ENCODE measurements at places on chromosomes 1 and 21.

GRCh38 chr1:9066945-9067807, 2.3 kb downstream of the SLC2A5 start:
- no peak for DNase-seq

DNA sequence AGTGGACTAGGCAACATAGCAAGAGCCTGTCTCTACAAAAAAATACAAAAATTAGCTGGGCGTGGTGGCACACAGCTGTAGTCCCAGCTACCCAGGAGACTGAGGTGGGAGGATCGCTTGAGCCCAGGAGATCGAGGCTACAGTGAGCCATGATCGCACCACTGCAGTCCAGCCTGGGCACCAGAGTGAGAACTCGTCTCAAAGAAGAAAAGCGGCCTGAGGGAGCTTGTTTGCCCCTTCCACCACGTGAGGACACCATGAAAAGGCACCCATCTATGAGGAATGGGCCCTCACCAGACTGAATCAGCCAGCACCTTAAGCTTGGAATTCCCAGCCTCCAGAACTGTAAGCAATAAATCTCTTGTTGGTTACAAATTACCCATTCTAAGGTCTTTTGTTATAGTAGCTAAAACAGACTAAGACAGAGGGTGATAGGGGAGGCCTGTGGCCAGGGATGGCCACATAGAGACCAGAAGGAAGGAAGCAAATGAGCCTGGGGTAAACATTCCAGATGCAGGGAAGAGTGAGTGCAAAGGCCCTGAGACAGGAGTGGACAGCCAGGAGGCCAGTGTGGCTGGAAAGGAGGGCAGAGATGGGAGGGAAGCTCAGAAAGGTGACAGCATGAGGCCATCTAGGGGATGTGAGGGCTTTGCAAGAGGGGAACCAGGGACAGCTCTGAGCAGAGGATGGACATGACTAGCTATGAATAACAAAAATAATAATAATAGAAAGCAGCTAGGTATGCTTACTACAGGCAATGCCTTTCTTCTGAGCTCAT, 120.1 kb downstream of the MATN1 start:
- no peak for DNase-seq

DNA sequence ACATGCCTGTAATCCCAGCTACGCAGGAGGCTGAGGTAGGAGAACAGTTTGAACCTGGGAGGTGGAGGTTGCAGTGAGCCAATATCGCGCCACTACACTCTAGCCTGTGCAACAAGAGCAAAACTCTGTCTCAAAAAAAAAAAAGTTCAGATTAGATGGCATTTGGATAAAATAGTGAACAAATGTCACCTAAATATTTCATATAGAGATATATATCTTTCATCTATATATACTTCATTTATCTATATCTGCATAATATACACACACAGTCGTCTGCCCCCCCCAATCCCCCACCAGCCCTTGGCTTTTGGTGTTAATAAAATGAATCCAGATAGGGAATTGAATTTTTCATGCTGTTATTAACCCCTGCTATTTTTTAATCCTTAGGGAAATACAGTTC, 5.0 kb downstream of the PPP1R15B start:
- DNase-seq: no peak

DNA sequence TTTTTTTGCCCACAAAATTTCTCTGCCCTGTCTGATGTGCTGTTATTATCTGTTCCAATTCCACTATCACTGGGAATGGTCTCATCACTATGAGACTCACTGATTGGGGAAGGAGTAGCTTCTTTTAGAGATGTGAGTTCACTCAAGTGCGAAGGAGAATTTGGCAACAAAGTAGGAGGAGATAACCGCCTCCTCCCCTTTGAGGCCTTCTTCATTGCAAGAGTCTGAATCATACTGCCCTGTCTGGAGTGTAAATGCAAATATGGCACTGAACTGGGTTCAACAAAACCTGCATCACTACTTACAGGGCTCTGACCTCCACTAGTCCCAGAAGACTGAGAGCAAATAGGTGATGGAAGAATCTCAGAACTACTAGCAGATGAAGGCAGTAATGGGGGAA, 83.4 kb downstream of the ASH1L start:
- no peak for DNase-seq

DNA sequence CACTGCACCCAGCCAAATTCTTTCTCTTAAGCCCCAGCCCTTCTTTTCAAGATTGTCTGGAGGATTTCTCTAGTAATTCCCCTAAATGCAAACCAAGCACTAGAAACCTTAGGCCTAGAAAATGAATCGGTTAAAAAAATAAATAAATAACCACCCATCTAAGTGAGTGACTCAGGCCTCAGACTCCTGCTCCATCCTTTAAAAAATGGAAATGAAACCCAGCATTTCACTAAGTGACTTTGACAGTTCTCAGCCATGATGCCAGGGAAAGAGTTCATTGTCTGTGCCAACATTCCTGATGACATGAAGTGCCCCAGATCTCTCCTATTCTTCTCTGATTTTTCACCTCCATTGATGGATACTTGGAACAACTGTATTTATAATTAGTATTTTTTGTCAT, 415.2 kb upstream of the DAB1 start:
- DNase-seq: no peak

GRCh38 chr21:43196826-43197225, 28.0 kb downstream of the CRYAA start:
- no peak for DNase-seq

DNA sequence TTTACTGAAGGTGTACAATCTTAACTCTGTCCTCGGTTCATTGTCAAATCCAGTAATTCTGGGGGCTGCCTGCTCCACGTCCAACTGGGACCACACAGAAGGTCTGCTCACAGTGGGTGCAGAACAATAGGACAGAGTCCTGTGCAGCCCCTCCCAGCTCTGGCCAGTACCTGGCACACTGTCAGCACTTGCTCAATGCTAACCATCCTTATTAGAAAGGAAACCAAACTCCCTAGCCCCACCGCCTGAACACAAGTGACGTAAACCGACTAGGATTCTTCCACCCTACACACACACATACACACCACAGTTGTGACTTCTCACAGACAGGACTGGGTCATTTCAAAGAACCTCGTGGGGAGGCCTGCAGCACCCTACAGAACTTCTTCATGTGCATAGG, 5.2 kb downstream of the BCAR3 start:
- no peak for DNase-seq

DNA sequence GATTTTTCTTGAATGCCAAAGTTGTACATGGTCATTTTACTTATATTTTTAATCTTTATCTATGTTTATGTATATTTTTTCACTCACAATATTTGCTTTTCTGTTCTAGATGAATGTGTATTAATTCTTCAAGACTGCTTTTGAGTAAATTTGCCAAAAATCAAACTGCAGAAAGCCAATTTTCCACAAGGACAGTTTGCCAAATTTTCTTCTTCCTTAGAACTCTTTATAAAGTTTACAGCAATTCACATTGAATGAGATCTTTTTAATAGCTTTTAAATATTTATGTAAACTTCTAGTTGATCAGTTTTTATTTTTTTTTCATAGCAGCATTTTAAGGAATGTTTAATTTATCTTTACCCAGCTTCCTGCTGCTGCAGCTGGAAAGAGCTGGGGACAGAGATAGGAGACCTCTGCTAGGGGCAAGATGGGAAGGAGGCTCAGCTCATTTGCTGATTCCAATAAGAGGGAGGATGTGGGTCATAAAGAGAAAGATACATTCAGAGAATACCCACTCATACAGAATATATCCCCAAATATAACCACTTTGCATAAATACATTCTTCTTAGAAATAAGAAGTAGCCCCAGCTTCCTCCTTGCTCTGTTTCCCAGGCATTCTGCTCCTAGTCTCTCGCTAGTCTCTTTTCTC, 93.0 kb downstream of the ODF2L start:
- DNase-seq: no peak

- no peak for DNase-seq
Observed at GRCh38 chr1:51061231-51061918, 40.7 kb upstream of the C1orf185 start.

DNA sequence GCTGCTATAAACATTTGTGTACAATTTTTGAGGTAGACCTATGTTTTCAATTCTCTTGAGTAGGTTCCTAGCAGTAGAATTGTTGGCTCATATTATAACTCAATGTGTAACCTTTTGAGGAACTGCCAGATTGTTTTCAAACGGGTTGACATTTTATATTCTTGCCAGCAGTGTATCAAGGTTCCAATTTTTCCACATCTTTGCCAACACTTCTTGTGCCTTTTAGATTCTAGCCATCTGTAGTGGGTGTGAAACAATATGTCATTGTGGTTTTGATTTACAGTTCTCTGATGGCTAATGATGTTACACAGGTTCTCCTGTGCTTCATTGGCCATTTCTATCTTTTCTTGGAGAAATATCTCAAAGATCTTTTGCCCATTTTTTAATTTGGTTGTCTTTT, 36.4 kb downstream of the MAP3K7CL start:
- no peak for DNase-seq

GRCh38 chr1:93692451-93692861, 10.8 kb upstream of the BCAR3 start:
- no peak for DNase-seq

GRCh38 chr1:9167638-9168037, 38.7 kb upstream of the GPR157 start:
- DNase-seq: no peak

DNA sequence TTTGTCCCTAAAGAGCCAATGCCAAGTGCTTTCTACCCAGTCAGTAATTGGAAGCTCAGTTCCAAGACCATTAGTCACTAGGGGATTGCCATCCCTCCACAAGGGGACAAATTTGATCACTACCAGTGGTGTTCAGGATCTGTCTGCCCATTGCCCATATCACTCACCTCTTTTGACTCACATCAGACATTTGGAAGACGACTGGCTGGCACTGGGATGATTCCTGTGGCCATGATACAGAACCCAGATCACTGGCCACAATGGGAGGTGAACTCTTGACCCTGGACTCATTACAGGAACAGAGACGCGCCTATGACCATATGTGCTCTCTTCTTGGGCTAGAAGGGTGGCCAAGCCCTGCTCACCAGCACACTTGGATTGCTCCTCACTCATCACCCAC, 71.0 kb downstream of the COLGALT2 start:
- DNase-seq: no peak

DNA sequence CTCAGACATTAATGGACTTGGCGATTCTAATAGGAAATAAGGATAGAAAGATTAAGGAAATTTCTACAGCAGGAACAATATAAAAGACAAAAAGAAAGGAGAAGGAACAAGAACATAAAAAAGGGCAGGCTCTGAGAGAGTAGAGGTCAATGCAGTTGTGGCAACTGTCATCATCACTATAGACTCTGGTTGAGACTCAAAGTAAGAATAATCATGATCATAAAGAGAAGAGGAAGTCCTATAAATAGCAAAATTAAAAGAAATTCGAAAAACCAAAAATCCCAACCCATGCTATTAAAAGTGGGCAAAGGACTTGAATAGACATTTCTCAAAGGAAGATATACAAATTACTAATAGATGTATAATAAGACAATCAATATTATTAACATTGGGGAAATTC, 14.4 kb upstream of the XCL1 start:
- DNase-seq: no peak

- DNase-seq: no peak
Observed at GRCh38 chr1:92509619-92510018, 22.9 kb upstream of the GFI1 start.

- no peak for DNase-seq
Observed at GRCh38 chr1:62282909-62283755, 36.1 kb downstream of the KANK4 start.

DNA sequence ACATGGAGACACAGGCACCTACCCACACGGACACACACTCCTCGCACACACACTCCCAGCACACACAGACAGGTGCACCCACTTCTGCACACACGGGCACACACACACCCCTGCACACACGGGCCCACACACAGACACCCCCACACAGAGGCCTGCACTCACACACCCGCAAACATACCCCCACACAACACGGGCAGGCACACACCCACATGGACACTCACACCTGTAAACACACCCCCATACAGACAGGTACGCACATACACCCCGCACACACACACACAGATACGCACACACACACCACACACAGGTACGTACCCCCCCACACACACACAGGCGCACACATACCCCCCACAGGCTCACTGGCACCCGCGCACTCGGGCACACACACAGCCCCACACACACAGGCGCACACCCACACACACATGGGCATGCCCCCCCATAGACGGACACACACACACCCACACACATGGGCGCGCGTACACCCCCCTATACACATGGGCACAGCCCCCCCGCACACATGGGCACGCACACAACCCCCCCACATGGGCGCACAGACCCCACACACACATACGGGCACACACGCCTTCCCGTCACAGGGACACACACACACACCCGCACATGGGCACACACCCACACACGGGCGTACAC, 6.1 kb downstream of the ATAD3A start:
- DNase-seq: no peak

DNA sequence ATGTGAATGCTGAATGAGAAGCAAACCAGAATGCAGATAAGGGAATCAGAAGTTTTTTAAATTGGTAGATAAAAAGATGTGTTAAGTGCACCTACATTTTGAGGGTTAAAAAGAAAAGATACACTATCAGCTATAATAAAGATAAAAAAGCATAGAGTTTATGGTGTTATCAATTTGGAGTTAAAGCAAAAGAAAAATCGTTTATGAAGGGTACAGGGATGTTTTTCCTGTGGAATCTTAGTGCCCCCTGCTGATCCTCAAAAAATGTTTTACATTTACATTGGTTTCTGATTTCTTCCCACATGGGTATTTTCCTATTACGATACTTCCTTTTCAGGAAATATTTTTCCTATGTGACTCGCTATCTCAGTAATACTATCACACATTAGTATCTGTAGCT, 293.5 kb downstream of the MRPL39 start:
- DNase-seq: no peak

- no peak for DNase-seq
Observed at GRCh38 chr1:227066999-227067398, 126.9 kb downstream of the COQ8A start.

GRCh38 chr1:198637157-198637556, 1.7 kb upstream of the PTPRC start:
- no peak for DNase-seq

DNA sequence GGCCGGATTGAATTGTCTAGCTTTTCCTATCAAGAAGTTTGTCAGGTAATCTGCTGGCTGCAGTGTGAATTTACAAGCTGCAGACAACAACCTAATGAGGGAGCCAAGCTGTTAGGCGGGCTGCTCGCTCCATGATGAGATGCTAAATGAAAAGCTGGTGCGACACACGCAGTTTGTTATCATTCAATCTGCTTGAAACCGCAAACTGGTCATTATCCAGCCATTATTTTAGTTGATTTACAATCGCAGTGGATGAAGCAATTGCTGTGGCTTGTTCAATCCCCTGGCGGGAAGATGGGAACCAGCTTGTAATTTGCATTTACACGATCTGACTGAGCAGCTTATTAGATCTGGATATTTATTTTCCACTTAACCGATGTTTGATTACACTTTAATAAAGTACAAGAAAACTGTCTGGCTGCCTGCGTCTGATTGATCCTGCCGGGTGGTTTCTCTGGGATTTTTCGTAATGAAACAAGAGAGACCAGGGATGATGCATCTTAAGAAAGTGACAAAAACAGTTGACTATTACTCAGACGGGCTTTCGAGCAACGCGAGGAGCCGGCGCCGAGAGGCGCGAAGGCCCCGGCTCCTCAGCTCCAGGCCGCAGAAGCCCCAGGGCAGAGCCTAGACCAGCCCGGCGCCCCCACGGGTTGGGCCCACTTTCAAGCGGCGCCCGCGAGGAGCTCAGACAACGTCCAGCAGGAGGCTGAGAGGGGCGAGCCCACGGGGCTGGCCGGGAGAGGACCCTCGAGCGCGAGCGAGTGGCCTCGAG, 118.0 kb upstream of the BARHL2 start:
- no peak for DNase-seq

All from T-helper 2 cell (primary cell).